NCI-H1105 treated with DMSO at 0.1 percent for 48 hours (cell line): ENCODE measurements at places on chromosomes 16 and 17.

GRCh38 chr17:51434434-51435170 is 174.3 kb downstream of the UTP18 start:
- DNase-seq = no peak

GRCh38 chr16:23901178-23902033 is 65.6 kb downstream of the PRKCB start:
- no peak for DNase-seq

DNA sequence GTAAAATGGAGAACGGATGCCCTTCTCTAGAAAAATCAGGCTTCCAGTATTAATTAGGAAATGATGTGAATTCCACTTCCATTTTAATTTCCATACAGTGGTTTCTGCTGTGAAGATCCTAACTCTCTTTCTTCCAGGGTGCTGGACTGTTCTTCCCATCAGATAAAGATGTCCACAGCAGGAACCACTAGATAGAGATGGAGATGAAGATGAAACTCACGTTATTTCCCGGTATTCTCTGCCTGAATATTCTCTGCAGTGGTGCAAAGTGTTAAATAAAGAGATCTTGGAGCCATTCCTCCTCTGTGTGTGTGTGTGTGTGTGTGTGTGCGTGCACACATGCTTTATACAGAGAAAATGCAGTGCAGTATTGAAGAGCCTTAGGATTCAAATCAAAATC is 727.5 kb downstream of the KCNJ2 start:
- no peak for DNase-seq

DNA sequence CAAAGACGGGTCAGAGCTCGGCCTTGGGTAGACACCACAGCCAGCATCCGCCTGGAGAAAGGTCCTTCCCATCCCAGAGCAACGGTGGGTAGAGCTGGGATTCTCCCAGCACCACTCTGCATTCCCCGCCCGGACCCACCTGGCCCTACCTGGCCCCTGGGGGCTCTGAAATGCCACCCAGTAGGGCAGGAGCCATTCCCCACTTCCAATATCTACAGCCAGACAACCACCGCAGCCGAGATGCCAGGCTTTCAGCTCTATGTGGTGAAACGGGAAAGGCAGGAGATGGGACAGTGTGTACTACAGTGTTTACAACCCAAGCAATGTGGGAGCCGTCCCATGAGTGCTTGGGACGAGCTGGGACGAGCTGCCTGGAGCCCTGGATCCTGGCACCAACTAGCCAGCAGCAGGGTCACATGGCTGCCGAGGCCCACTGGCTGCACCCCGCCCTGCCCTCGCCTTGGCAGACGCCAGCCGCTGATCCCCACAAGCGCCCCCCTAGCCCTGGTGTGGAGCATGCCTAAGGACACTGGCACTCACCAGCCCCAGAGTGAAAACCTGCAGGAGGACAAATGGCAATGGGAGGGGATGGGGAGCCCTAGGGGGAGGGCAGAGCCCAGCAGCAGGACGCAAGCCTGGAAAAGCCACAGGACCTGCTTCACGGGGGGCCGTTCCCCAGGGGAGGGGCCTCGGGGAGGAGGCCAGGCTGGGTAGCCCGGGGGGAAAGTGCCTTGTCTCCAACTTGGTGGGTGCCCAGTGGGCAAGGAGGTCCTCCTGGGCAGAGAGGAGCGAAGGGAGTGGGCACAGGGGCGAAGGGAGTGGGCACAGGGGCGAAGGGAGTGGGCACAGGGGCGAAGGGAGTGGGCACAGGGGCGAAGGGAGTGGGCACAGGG is 13.5 kb downstream of the TMC6 start:
- no peak for DNase-seq

DNA sequence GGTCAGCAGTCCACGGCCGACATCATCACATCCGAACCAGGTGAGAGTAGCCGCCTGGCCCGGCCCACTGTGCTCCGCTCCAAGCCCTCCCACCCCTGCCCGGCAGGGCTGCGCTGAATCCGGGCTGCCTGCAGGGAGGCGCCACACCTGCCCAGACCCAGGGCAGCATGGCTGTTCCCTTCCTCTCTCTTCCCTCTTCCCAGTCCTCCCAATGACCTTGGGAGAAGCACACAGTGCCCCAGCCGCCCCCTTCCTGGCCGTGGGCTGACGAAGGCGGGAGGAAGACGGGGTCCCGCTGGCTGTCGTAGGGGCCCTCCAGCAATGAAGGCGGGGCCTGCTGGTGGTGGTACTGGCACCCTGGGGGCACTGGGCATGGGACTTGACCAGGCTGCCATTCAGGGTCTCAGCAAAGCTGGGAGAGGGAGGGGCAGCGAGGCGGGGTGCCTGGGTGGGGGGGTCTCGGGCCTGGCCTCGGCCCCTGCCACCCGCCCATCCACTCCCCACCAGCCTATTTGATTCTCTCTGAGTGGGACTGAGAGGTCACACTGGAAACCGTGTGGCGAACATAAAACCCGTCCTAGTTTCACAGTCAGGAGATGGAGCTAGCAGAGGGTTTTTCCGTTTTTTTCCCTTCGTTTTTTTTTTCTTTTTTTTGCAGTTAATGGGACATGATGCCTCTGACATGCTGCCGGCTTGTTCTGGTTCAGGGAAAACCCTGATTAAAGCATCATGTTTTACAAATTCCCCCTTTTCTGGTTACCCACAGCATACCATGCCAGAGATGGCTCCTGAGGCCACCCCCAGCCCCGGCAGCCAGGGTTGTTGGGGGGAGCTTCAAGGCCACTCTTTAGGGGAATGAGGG is 50.6 kb downstream of the BAHCC1 start:
- no peak for DNase-seq

- DNase-seq = no peak
Measured at GRCh38 chr17:4248504-4249277, 15.1 kb downstream of the ANKFY1 start.

GRCh38 chr16:20401475-20402016 is 3.0 kb downstream of the PDILT start:
- no peak for DNase-seq
